ENCODE measurements at places on chromosomes 1 and 21.

DNA sequence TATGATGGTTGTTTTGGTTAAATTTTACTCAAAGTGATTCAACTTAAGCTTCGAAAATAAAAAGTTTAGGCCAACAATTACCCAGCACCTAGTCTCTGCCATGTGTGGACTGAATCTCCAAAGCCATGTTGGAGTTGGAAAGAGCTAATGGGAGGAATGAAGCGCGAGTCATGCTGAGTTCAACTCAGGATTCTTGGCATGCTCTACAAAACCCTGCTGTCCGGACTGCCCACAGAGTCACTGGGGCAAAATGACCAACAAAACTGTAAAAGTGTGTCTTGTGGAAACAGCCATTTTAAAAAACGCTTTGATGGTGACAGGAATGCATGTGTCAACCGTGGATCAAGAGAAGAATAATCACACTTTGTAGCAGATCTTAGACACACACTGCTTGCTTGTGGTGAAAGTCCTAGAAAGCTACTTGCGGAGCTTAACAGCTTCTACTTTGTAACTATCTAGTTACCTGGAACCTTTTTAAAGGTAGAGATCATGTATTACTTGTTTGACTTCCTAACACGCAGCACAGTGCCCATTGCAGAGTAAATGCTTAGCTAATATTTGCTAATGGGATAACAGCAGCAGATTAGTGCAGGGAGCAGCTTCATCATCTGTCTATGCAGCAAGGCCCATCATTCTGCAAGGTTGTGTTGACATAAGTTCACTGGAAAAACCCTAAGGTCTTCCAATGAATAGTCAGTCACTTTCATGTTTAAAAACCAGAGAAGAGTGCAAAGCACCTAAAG lies 7.0 kb upstream of the GBP6 start:
- no peak for DNase-seq

- DNase-seq, result no peak
These were observed 26.2 kb downstream of the UBIAD1 start for GRCh38 chr1:11299225-11299574.

GRCh38 chr1:57819893-57820292 lies 396.0 kb upstream of the DAB1 start:
- no peak for DNase-seq

DNA sequence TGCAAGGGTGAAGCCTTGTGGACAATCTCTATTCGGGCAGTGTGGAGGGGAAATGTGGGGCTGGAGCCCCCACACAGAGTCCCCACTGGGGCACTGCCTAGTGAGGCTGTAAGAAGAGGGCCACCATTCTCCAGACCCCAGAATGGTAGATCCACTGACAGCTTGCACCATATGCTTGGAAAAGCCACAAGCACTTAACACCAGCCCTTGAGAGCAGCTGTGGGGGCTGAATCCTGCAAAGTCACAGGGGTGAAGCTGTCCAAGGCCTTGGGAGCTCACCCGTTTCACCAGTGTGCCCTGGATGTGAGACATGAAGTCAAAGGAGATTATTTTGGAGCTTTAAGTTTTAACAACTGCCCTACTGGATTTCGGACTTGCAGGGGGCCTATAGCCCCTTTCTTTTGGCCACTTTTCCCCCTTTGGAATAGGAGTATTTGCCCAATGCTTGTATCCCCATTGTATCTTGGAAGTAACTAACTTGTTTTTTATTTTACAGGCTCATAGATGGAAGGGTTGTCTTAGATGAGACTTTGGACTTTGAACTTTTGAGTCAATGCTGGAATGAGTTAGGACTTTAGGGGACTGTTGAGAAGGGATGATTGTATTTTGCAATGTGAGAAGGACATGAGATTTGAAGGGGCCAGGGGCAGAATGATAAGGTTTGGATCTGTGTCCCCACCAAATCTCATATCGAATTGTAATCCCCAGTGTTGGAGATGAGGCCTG lies 16.3 kb upstream of the COL6A1 start:
- DNase-seq, result no peak

DNA sequence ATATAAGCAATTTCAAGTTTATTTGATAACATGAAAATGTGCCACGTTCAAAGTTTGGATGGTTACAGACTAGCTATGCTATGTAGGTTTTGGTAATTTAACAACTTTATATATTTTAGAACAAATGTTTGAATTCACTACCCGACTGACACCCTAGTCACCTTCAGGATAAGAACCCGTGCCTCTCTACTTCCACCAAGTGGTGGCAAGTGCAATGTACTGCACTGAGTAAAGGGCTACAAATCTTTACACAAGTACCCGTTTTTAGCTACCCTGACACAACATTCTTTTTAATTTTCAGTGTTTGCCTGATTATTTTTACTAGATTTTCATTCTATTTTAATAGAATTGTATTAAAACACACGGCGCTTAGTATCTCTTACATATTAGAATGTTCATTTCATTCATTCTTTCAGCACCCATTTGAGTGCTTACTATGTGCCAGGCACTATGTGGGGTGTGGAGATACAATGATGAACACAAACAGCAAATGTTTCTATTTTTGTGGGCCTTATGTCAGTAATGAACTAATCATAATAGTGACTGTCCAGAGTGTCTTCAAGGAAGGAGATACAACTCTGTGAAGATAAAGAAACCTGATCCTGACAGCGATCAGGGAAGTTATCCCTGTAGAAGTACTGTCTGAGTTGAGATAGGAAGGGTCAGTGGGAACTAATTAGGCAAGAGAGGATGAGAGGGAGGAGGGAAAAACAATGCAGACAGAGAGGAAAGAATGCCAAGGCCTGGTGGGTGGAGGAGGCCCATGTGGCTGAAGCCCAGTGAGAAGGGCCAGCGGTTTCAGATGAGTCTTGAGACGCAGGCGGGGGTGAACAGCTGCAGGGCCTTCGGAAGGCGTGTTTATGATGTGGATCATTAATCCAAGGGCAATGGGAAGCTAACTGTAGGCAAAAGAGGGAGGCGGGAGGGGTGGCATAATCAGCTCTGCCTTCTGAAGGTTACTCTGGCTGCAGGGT lies 3.8 kb downstream of the LCA5L start:
- DNase-seq, result peak; percentile 78

DNA sequence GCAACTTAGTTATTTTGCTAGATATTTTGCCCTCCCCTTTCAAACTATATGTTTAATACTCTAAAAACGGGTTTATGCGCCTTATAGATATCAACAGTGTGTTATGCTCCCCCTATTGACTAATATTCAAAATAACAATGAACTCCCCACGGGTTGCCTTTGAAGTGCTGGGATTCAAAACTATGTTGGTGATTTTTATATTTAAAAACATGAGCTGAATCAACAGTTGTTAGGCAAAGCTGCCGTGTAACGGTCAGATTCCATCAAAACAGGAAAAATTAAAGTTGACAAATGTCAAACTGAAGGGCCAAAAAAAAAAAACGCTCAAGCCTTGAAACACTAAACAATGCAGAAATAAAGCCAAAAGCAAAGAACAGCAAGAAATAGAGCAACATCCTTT lies 2.5 kb downstream of the TGFBR3 start:
- peak; percentile 58 for DNase-seq

DNA sequence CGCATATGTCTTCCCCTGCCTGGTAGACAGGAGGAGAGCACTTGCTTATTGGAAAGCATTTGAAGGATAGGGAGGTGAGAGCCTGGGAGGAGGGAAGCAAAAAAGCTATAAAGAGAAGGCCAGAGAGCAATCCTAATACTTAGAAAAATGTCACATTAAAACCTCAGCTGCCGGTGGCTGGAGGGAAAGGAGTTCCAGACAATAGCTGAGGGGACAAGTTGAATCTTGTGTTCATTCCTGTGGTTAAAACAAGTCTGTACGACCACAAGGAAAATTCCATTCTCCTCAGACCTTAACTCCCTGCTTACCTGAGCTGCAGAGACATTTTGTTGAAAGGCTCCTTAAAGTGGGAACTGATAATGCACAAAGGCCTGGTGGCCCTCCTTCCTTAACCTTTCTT lies 218.8 kb upstream of the CAMK1G start:
- DNase-seq, result no peak

DNA sequence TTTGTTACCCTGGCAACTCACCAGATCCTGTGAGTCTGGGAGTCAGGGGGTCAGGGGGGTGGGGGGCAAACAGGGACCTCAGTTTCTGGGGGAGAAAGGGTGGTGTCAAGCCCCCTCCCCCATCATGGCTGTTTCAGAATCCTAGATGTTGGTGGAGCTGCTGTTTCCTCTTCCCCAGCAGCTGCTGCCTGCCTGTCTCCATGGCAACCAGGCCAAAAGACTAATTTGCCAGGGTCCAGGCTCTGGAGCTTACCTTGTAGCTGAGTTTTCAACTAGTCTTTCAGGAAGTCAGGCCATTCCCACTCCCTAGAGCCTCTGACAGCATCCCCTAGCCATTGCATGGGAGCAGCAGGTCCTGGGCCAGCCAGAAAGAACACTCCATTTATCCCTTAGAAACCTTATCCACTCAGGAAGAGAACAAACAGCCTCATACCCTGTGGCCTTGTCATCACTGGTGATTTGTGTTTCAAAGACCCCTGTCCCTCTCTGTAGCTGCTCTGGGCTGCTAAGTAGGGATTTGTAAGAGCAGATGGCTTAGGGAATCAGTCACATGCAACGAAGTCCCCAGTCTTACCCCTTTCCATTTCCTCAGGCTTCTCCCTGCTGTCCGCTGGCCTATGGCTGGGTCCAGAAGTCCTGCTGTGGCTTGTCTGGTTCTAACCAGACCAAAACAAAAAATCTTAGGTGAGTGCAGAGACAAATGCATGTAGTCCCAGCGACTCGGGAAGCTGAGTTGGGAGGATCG lies 21.5 kb upstream of the STMN1 start:
- peak; percentile 34 for DNase-seq

GRCh38 chr1:38534473-38534823 lies 325.1 kb downstream of the RRAGC start:
- DNase-seq, result no peak

DNA sequence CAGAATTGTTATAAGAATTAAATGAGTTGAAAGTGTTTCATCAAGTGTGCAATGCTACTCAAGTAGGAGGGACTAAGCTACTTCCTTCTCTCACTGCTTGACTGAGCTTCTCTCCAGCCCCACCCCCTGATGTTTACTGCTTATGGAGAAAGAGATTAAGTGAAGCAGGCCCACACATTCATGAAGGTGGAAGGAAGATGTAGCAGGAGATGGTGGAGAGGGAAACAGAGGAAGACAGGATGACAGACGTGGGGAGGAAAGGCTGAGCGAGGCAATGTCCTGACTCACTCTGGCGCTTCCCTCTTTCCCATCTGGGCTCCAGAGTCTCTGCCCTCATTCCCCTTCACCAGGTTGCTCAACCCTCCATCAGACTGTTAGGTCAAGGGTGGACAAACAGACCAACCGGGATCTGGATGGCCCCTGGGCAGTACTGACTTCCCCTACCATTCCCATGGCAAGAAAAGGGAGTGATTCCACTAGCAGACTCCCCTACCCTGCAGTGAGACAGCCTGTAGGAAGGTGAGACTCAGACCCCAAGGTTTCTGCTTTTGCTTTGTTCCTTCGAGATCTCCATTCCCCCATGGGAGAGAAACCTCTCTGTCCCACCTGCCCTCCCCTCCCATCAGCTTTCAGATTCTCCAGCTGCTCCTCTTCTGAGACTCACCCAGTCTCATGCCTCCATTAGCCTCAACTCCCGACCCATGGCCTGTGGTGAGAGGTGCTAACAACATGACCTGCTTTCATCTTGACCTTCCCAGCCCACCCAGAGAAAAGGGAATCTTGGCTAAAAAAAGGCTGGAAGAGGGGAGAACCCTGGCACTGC lies 3.1 kb upstream of the ARHGEF2 start:
- DNase-seq, result peak; percentile 92

- no peak for DNase-seq
These were observed 52.8 kb upstream of the FOXD3 start for GRCh38 chr1:63269571-63269970.

GRCh38 chr1:184493987-184494388 lies 107.2 kb downstream of the C1orf21 start:
- no peak for DNase-seq

GRCh38 chr1:11912000-11912399 lies 14.2 kb downstream of the KIAA2013 start:
- no peak for DNase-seq

- no peak for DNase-seq
These were observed 152.2 kb upstream of the NR5A2 start for GRCh38 chr1:199875337-199875736.

- DNase-seq, result no peak
These were observed 114.4 kb upstream of the DPT start for GRCh38 chr1:168843401-168843800.

GRCh38 chr1:168907053-168907452 lies 178.0 kb upstream of the DPT start:
- no peak for DNase-seq

DNA sequence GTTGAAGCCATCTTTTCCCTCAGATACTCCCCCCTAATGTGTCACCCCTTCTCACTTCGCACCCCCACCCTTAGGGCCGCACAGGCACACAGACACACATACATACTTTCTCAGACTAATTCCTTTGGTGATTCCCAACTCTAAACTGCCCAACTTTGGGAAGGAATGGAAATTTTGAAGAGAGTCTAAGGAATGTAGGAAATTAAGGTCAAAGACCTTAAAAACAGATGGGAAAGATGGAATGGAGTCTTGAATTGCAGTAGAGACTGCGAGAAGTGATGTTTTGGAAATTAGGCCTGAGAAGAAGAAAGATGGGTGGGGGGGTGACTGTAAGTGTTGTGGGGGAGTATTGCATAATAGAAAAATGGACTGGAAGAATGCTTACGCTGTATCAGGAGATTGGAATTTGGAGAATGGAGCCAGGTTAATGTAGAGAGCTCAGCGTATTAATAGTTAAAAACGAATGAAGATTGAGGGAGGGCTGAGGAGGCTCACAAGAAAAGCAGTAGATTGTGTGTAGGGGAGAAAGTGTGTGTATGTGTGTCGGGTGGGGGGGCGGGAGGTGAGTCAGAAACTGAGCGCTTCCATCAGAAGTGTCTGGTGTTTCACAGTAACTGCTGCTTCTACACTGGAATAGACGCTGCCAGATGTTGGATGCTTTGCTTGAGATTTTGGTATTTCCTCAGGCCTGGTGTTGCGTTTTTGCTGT lies 1.7 kb downstream of the PIP5K1A start:
- peak; percentile 30 for DNase-seq

GRCh38 chr1:160607672-160608032 lies 28.4 kb upstream of the CD84 start:
- no peak for DNase-seq

GRCh38 chr1:50452700-50453099 lies 29.5 kb upstream of the DMRTA2 start:
- no peak for DNase-seq

DNA sequence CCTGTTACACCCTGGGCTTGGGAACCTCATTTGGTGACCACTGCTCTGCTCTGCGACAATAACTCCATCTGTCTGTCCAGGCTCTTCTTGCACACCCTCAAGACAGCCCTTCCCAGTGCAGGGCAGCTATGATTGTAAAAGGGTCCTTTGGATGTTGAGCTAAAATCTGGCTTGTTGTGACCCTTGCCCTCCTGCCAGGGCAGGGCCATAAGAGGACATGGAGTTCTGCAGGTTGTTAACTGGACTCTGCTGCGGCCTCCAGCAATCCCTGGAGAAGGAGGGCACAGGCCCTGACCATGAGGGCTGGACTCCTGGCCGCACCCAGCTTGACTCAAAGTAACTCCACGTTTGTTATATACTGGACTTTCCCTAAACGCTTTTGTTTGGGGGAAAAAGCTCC lies 41.2 kb downstream of the DHCR24 start:
- no peak for DNase-seq

GRCh38 chr1:14740016-14740415 lies 141.5 kb downstream of the KAZN start:
- DNase-seq, result no peak

- peak; percentile 49 for DNase-seq
These were observed 33.0 kb downstream of the KCNC4 start for GRCh38 chr1:110243146-110243545.

- peak; percentile 69 for DNase-seq
These were observed 14.6 kb upstream of the ACBD3 start for GRCh38 chr1:226201029-226201593.

GRCh38 chr1:215987092-215987875 lies 420.2 kb downstream of the KCTD3 start:
- DNase-seq, result no peak
